ENCODE measurements at places on chromosomes 1 and 21.

DNA sequence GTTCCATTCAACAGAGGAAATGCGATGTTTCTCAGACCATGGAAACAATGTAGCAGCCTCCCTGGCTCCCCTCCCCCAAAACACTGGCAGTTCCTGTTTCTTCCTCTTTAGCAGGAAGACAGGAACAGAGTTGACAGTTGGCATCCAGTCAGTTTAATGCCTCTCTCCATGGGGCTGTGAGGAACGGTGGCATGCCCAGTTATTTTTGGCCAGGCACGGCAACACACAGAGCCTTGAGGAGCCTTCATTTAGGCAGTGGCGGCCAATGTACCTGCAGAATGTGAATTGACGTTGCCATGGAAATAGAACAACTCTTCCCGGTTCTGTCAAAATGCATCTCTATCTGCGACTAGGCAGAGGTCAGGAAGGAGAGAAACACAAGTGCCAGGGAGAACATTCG is 330.6 kb downstream of the DSCAM start:
- DNase-seq: no peak

DNA sequence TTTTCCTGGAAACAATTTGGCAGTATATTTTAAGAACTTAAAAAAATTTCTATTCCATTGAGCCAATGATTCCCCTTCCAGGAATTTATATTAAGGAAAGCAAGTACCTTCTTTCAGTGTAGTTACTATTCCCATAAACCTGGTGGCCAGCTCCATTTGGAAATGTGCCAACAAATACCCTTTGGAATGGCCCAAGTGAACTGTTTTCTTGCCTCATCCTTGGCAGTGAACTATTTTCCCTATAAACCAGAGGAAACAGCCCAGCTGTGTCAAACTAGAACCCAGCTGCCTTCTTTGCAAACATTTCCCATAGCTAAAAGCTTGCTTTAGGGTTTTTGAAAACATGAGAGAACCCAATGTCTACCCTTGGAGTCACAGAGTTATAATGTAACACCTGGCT is 496.9 kb downstream of the NEGR1 start:
- DNase-seq: no peak

DNA sequence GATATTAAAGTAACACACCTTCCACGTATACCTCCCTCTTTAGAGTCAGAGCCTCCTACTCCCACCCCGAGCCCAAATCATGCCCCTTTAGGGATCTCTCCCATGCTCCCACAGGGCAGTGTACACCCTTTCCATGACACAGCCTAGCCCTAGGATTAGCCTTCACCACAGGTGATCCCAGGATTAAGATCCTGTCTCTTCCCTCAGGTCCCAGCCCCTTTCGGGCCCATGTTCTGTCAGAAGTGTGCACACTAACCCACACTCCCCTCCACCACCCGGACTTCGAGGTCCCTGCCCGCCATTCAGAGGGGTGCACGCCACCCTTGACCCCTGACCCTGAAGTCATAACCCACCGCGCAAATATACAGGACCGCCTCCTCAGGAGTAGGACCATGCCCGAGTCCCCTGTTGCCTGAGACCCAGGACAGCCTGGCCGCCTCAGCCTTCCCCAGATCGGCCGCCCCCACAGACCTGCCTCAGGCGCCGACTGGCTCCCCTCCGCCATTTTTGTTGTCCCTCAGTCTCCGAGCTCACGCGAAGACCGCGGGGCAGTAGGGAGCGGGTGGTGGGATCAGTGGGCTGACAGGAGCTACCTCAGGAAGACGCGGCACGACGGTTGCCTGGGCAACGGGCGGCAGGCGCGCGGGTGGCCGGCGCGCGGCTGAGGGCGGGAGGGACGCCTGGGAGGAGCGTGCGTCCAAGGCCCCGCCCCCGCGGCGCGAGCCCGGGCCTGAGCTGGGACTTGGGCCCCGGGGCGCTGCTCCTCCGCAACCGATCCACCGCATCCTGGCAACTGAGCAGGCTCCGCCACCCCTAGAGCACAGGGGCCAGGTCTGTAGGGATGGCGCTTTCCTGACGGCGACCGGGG is at the start of gene AGBL4:
Gene AGBL4 (minus strand): TSS at position 663 of the 868 bp plus-strand sequence.
- DNase-seq: no peak

- DNase-seq: no peak
Measured at GRCh38 chr1:242546849-242547729, 22.6 kb upstream of the PLD5 start.

DNA sequence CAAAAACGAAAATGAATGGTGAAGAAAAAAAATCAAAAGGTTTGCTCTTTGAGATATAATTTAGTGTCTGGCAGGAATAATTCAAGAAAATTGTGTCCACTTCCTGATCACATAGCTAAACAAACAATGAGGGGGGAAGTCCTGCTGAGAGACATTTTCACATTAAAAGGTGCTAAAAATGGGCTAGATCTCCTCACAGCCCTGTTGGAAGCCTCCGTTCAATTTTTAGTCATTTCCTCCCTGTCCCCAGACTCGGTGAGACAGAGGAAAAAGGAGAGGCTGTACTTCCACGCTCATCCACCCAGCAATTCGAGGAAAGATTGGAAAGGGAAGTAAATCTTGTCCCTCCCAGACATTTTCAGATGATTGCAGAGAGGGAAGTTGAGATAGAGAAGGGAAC is 103.7 kb downstream of the BARHL2 start:
- no peak for DNase-seq

GRCh38 chr1:200240656-200241055 is 169.2 kb downstream of the ZNF281 start:
- DNase-seq: no peak

DNA sequence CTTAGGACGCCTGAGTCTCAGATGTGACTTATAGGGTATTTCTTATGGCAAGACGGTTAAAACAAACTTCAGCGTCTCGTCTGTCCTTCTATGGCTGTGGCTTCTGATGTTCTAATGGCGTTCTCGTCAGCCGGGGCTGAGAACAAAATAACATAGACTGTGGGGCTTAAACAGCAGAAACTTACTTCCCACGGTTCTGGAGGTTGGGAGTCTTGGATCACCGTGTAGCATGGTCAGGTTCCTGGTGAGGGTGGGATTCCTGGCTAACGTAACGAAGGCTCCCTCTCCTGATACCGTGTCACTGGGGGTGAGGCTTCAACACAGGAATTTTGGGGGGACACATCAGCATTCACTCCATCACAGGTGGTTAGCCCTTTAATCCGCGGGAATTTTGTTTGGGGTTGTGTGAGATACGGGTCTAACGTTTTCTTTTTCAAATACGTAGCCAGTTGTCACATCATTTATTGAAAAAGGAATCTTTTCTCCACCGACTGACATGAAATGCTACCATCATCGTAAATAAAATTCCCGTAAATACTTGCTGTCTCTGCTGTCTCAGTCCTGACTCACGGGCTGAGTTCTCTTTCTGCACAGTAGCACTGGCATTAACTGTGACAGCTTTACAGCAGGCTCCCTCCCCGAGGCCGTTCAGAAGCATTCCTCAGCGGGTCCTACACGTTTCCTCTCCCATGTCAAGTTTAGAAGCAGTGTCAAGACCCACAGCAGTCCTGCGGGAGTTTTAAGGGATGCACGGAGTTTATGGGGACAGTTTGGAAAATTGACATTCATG is 8.1 kb upstream of the POFUT2 start:
- DNase-seq: peak; percentile 59

DNA sequence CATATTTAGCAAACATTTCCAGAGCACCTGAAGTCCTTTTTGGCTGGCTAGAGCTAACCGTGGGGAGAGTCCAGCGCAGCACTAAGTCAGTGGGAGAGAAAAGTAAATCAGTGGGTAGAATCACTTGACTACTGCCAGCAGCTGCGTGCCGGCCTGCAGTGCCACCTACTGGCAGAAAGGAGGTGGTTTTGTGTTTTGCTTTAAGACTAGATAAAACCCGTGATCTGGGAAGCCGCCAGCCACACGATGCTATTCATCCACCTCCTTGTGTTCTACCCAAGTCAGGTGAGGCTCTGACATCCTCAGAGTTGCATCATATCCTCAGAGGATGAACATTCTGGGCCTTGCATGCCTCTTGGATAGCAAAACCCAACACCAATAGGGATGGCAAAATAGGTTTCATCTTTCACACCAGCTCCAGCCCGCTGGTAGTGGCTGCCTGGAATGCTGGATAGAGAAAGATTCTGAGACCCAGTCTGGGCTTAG is 14.1 kb upstream of the HEYL start:
- peak; percentile 80 for DNase-seq
